Activated naive CD4-positive, alpha-beta T cell treated with anti-CD3 and anti-CD28 coated beads, Interleukin-2, amount 50 U/mL, for 16 hours (primary cell): ENCODE measurements at places on chromosomes 5 and 9.

- no peak for DNase-seq
Measured at GRCh38 chr5:143279698-143280097, 123.8 kb downstream of the NR3C1 start.

GRCh38 chr5:93577854-93578812 is 2.9 kb downstream of the NR2F1-AS1 start:
- DNase-seq: no peak

- no peak for DNase-seq
Measured at GRCh38 chr9:76725011-76725546, 39.2 kb upstream of the PCA3 start.

- no peak for DNase-seq
Measured at GRCh38 chr5:127517110-127517479, 345 bp upstream of the PRRC1 start.

GRCh38 chr5:142134331-142135010 is 25.9 kb downstream of the NDFIP1 start:
- no peak for DNase-seq

DNA sequence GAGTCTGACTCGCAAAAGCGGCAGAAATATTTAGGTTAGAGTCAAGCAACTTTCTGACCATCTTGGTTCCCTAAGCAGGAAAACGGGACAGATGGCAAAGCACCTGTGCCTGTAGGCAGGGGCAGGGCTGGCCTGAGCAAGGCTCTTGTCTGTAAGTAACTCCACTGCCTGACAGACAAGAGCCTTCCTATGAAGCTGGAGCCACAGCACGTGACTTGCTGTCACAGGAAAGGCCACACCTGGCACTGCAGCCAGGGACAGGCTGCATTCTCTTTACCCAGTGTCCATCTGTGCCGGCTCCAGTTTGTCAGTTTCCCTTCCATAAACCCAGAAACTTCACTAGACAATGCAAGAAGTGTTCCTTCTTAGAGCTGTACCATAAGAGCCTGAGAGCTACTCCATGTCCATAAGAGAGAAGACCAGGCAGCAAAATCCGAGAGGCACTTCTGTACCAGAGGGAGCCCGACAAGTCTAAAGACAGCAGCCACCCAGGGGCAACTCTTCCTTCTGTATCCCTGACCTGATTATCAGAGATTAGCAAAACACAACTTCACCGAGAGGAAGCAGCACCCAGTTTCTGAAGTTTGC is 78.1 kb downstream of the GPR21 start:
- DNase-seq: no peak
